ENCODE measurements at places on chromosomes 12 and 14.
A peak's percentile ranks its signal among the peaks of the same experiment; 100 is the strongest.

GRCh38 chr14:78904094-78904493 lies 733.9 kb downstream of the NRXN3 start:
- no peak for DNase-seq

- peak; percentile 96 for DNase-seq
These were observed at the start of gene CCDC77 for GRCh38 chr12:401235-402028. Gene CCDC77, plus strand, starts transcription at chr12:401644. Its CDS starts 7,740 bp downstream, at chr12:409384.

DNA sequence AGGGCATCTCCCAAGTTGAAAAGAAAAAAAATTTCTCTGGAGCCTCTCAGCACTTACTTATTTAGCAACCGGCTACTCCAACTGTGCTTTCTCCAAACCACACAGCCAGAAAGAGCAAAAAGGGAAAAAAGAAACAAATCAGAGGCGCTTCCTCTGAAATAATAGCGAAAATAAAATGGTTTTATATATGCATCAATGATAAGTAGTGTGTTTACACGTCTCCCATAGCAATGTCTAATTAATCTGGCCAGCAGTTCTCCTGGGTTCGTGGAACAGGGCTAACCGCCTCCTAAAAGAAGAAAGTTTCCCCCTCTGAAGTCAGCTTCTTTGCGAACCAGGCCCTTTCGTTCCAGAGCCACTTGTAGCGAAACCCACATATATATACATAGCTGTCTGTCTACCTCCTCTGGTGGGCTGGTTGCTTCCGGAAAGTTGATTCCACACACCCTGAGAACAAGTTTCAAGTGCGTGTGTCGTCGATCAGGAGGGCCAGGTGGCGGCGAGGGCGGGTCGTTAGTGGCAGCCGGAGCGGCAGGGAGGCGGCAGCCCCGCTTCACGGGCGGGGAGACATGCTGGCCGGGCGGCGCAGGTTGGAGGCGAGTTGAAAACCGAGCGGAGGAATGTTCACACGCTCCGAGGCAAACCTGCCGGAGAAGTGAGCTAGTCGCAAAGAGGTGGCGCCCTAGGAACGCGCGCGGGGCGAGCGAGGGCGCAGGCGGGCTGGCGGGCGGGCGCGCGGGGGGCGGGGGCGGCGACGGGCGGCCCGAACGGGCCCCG lies 2.7 kb downstream of the PTHLH start:
- peak; percentile 55 for DNase-seq

DNA sequence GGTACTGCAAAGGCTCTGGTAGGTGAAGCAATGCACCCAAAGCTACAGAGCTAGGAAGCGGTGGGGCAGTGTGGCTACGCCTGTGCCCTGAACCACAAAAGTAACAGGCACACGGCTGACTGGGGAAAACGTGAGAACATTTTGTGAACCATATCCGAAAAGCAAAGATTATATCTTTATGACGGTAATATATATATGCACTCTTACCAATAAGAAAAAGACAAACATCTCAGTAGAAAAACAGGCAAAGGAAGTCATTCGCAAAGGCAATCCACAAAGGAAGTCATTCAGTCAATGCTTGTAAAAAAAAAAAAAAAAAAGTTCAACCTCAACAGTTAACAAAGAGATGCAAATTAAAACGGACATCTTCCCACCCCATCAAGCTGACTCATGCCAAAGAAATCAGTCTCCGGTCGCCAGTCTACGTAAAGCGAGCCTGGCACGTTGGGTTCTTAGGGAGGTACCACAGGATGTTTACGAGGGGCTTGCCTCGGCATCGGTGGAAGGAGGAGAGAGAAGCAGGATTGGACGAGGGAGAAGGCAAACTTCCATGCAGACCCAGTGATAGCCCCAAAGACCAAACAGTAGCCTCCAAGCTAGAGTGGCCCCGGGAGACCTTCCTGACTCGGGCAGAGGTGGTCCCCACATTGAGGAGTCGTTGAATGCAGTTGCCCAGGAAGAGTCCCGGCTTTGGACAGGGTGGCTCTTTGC lies 39.4 kb upstream of the PPP2R5C start:
- peak; percentile 87 for DNase-seq

- DNase-seq: no peak
These were observed 63.4 kb downstream of the APOBEC1 start for GRCh38 chr12:7602277-7602676.

DNA sequence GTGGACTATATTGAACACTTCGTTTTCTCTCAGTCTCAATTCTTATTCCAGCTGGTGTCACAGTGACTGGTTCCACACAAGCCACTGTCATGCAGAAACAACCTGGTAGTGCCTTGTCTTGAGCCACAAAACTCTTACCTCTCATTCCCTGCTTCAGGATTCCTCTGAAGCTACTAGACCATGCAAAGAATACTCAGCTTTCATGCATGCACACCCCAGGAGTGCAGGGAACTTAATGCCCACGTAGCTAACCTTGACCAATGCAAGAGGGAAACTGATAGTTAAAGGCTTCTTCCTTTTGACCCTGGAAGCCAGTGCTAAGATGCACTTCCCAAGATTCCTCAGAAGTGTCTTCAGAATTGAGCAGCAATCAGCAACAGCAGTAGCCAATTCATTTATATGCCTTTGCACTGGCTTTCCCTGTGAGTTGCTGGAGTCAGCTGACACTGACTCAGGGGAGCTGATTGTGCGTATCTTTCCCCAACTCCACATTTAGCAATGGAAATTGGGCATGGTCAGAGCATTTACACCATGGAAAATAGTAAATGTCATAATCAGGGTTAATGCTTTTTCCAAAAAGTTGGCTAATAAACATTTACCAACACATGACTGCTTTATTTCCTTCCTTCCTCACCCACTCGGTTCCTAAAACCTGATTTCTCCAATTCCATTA lies 113.6 kb upstream of the SLC35F4 start:
- DNase-seq: no peak

- no peak for DNase-seq
These were observed 1134.4 kb downstream of the GALC start for GRCh38 chr14:86858591-86858990.

DNA sequence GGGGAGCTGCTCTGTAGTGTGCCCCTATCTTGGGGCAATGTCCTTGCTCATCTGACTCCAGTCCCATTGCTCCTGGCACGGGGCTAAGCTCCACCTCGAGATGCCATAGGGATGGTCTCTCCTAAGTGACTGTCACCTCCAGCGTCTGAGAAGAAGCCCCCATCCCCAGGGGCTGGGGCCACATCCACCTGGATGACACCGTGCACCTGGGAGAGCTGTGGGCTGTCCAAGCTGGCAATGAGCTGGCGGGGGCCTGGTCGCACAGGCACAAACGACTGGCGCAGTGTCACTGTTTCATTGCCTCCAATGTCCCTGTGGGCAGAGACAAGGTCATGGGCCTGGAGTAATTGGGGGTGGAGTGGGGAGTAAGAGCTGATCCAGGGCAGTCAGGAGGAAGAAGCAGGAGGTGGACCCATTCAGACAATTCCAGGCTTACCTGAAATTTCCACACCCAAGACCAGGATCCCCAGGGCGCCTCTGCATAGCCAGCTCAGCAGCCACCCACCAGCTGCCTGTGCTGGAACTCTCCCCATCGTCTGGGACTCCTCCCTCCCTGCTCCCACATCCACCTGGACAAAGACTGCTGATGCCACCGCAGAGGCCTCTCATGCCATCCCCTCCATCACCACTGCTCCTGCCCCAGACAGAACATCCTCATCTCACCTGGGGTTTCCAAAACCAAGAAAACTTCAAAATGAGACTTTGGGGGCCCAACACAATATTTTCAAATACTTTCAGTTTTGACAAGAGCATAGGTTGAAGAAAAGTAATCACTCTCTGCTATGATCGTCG lies 7.0 kb upstream of the TINF2 start:
- no peak for DNase-seq

DNA sequence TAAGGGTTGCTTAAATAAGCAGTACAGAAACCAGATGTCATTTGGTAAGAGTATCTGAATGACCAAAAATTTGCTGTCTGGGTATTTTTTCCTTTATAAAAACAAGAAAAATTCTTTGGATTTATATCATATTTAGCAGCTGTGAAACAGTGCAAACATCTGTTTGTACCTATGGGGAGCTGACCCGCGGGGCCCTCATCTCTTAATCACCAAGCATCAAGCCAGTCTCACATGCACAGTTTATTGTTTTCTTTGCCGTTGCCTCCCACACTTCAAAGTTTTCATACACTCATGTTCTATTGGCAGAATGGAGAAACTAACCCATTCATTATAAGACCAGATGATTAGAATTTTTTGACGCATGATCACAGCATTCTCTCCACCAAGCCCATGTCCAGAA lies 142.2 kb downstream of the BMP4 start:
- no peak for DNase-seq

- no peak for DNase-seq
These were observed 1747.1 kb upstream of the SEL1L start for GRCh38 chr14:83280719-83281118.

DNA sequence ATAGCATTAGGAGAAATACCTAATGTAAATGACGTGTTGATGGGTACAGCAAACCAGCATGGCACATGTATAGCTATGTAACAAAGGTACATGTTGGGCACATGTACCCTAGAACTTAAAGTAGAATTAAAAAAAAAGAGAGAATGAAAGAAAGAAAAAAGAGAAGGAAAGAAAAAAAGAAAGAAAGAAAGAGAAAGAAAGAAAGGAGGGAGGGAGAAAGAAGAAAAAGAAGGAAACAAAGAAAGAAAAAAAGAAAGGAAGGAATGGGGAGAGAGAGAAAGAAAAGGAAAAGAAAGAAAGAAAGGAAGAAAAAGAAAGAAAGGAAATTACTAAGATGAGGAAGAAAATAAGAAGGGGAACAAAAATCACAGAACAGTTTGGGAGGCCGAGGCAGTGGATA lies 925.5 kb downstream of the LRFN5 start:
- DNase-seq: no peak

DNA sequence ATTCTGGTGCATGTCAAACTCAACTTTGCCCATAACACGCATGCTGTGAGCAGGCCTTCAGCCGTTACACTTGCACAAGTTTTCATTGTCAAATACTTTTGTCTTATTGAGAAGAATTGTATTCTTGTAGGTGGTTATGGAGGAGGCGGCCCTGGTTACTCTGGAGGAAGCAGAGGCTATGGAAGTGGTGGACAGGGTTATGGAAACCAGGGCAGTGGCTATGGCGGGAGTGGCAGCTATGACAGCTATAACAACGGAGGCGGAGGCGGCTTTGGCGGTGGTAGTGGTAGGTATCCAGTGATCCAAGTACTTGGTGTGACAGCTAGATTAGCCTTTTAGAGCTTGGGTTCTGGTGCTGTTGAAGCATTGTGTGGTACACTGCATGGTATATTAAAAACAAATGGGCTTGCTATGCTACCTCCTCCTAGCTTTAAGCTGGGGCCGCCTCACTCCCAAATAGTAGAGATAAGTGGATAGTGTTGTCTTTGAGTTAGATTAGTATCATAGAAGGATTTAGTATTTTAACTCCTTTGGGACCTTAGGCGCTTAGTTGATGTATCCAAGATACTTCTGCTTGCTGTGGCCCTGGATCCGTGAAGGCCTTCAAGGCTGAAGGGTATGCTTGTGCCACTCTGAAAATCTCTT lies 2.5 kb downstream of the HNRNPA1 start:
- DNase-seq: no peak

DNA sequence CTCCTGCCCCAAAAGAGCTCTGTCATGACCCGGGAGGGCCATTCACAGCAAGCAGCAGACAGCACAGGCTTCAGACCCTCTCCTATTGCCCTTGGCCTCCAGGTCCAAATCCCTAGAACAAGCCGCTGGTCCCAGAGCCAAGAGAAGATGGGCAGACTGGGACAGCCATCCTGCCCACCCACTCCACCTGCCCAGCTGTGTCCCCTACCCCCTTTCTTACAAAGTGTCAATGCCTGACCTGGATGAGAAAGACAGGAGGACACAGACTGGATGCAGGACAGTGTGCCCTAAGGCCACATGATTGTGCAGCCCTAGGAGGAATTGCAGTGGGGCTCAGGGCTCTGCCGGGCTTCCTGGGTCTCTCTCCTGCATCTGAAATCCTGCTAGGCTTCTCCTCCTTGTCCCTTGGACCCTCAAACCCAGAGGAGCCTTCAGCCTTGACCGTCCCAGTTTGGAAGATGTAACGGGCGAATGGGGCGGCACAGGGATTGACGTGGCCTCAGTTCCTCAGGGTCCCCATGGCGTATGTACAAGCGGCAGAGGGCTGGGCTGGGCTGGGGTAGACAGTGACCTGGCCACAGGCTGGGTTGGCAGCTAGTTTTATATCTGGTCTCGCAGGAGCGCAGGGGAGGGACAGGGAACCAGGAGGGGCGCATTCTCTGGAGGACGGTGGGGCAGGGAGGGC lies 27.1 kb upstream of the BCDIN3D start:
- DNase-seq: no peak

DNA sequence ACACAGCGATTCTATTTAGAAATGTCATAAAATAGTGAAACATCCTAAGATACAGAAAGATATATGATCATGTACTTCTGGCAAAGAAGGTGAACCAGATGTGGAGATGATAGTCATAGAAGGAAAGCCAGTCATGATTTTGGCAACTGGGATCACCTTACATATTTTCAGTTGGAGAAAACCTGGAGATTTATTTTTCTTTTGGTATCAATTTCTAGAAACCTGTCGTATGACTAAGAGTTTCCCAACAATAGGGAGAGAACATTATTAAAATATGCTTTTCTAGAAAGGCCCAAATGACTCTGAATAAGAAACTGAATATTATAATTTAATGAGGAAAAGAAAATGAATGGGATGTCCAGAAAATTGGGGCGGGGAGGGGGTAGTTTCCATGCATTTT lies 396.4 kb downstream of the ZFP36L1 start:
- DNase-seq: no peak

DNA sequence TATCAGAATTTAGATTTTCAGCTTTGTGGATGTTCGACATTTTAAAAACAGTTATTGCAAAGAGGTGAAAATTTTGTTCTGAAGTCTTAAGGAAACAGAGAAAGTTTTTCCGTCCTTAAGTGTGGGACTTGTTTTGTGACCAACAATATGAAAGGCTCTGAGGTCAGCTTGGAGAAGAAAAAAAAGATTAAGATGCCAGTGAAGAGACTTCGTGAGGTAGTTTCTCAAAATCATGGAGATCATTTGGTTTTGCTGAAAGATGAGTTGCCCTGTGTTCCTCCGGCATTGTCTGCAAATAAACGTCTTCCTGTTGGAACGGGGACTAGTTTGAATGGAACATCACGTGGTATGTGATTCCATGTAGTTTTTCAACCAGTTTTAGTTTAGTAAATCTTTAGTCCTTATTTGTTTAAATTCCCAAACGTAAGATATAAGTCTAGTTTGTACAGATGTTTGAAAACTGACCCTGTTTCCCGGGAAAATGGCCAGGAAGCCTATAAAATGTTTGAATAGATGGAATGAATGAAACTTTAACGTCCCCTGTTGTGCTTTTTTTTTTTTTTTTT lies 682 bp downstream of the KIAA0586 start:
- DNase-seq: peak; percentile 51

Data from activated CD4-positive, alpha-beta T cell treated with anti-CD3 and anti-CD28 coated beads, Interleukin-2, amount 50 U/mL, for 16 hours (primary cell).